IMR-90 (cell line): ENCODE measurements at places on chromosomes 4 and X.

GRCh38 chr4:101039367-101039766, 308.0 kb downstream of the PPP3CA start:
- no peaks in the 10 kb centered on the region for H3K4me1 ChIP-seq
- no peak overlapping the region for H3K4me3 ChIP-seq
- DNase-seq: no peak
- peaks cover 4% of the 10 kb centered on the region for H3K36me3 ChIP-seq
- H3K27ac ChIP-seq: no peak overlapping the region
- H3K27me3 ChIP-seq: no peaks in the 10 kb centered on the region

- H3K27ac ChIP-seq: no peak overlapping the region
- no peak overlapping the region for H3K4me3 ChIP-seq
- H3K4me1 ChIP-seq: no peaks in the 10 kb centered on the region
- no peaks in the 10 kb centered on the region for H3K36me3 ChIP-seq
- no peak for DNase-seq
Observed at GRCh38 chrX:76815754-76816153, 388.2 kb downstream of the MAGEE1 start.

GRCh38 chr4:150385606-150386005, 196.3 kb upstream of the MAB21L2 start:
- no peak overlapping the region for H3K4me3 ChIP-seq
- no peak overlapping the region for H3K27ac ChIP-seq
- DNase-seq: peak; percentile 92
- peaks cover 4% of the 10 kb centered on the region; the same call in 1 of the 2 replicates for H3K4me1 ChIP-seq

DNA sequence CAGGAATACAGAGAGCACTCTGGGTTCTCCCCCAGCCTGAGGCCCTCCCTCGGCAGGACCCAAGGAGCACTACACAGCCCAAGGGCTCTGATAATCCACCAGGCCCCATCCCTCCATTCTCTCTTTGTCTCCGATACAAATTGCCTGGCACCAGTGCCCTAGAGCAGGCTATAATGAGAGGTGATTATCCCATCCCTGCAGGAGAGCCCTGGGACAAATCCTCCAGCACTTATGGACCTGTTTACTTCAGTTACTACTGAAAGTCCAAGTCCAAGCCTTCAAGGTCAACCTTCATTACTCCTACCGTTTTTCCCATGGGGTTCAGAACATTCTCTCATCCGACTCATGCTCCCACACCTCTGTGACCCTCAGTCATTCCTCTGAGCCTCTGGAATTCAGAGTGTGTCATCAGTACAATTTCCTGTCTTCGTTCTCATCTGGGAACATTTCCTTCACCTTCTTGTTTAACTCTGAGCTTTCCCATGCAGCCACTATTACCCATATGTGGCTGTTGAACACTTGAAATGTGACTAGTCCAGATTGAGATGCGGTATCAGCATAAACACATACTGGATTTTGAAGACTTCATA, 299.0 kb downstream of the RAPGEF2 start:
- H3K36me3 ChIP-seq: no peaks in the 10 kb centered on the region
- peaks cover 14% of the 10 kb centered on the region for H3K4me1 ChIP-seq
- DNase-seq: peak; percentile 98
- H3K4me3 ChIP-seq: no peak overlapping the region
- H3K27ac ChIP-seq: peak overlapping the region; percentile 5; the same call in 1 of the 2 replicates

- H3K27ac ChIP-seq: peak overlapping the region; percentile 83
- no peaks in the 10 kb centered on the region for H3K27me3 ChIP-seq
- H3K4me1 ChIP-seq: peaks cover 2% of the 10 kb centered on the region; the same call in 1 of the 2 replicates
Observed at GRCh38 chr4:145482209-145483037, 770 bp downstream of the SMAD1 start.

- DNase-seq: no peak
- H3K27me3 ChIP-seq: no peaks in the 10 kb centered on the region; the same call in 1 of the 2 replicates
- H3K4me3 ChIP-seq: no peak overlapping the region
- H3K36me3 ChIP-seq: no peaks in the 10 kb centered on the region
Observed at GRCh38 chr4:14234307-14234706, 606.8 kb upstream of the BOD1L1 start.

DNA sequence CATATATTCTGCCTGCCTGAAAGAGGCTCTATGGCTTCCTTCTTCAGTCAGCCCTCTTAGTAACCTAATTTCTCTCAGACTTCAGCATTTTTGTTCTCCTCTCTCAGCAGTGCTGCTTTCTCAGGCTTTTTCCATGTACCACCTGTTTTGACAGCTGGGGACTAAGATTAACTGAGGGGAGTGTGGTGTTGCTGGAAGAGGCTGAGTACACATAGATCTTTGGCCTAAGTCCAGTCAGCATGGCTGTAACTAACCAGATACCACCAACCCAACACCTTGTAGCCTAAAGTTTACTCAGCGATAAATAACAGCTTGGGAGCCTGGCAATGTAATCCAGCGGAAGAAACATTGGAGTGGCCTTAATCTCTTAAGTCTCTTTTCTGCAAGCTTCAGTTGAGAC, 85.5 kb downstream of the RTL3 start:
- H3K27me3 ChIP-seq: no peaks in the 10 kb centered on the region
- H3K27ac ChIP-seq: no peak overlapping the region
- no peak overlapping the region for H3K4me3 ChIP-seq
- H3K36me3 ChIP-seq: no peaks in the 10 kb centered on the region

DNA sequence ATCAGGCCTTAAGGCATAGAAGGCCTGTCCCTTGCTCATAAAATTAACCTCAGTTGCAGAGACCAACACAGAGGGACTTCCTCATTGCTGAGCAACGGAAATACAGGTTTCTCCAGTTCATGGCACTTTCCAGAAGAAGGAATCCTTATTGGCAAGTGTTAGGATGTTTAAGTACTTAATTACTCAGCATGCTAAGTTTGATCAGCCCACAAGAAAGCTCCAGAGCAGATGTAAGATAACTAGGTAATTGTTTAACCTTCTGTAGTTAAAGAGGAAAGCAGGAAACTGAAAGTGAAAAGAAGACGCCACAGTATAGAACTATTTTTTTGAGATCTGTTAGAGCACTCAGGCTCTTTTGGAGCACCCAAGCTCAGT, 33.5 kb downstream of the SMS start:
- no peaks in the 10 kb centered on the region for H3K27me3 ChIP-seq
- no peak for DNase-seq
- peaks cover 35% of the 10 kb centered on the region for H3K36me3 ChIP-seq
- no peak overlapping the region for H3K4me3 ChIP-seq

- no peaks in the 10 kb centered on the region for H3K4me1 ChIP-seq
- H3K4me3 ChIP-seq: no peak overlapping the region
- no peaks in the 10 kb centered on the region for H3K36me3 ChIP-seq
- H3K27ac ChIP-seq: no peak overlapping the region
- H3K27me3 ChIP-seq: no peaks in the 10 kb centered on the region
Observed at GRCh38 chr4:110290511-110290910, 92.1 kb upstream of the ELOVL6 start.

DNA sequence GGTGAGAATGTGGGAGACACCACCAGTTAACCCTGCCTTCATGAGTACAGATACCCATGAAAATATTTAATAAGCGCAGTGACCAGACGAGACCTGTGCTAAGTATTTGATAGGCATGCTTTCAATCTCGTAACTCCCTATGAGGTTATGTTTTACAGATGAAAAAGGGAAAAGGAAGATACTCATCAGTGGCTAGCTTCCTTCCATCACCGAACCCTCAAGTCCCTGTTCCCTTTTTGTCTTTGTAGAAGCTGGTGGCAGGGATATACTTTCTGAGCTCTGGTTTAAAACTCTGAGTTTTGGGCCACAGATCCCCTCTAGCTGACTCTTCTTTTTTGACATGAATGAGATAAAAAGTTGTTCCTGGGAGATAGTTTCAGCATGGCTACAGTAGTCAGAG, 26.3 kb downstream of the AFF1 start:
- H3K4me1 ChIP-seq: peaks cover 22% of the 10 kb centered on the region
- no peaks in the 10 kb centered on the region for H3K36me3 ChIP-seq
- no peak for DNase-seq
- no peaks in the 10 kb centered on the region for H3K27me3 ChIP-seq

DNA sequence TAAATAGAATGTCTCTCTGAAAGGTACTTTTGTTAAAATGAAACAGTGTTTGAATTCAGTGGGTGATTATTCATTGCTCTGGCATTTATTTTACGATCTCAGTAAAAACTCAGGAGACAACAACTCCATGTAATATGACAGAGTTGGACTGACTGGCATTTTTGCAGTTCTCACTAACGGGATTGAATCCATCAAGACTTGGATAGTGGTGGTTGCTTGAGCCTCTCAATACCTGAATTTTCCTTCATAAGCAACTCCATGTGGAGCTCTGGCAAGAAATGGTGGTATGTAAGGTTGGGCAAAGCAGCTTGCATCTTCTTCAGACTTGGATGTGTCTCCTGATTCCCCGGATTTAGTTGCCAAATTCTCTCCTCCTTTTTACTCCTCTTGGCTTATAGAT, 72.7 kb downstream of the FRMPD4 start:
- H3K36me3 ChIP-seq: no peaks in the 10 kb centered on the region
- H3K4me3 ChIP-seq: peak overlapping the region; percentile 8; the same call in 1 of the 2 replicates
- no peaks in the 10 kb centered on the region for H3K27me3 ChIP-seq
- DNase-seq: peak; percentile 31

DNA sequence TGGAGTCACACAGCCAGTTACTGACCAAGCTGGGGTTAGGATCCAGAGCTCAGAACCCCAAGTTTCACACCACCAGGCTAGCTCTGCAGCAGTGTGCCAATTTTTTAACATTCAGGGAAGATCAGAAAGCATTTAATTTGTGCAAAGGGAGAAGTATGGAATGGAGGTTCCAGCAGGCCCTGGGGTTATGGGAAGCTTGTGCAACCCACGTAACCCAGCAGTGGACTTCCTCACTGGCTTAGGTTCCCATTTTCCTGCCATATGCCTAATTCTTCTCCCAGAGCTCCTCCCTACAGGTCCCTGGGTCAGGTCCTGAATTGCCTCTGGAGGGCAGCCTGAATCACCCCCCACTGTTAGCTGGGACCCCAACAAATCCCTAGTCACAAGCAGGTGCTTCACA, 14.0 kb downstream of the APLN start:
- H3K4me3 ChIP-seq: no peak overlapping the region
- H3K27ac ChIP-seq: no peak overlapping the region
- no peak for DNase-seq
- H3K27me3 ChIP-seq: peaks cover 8% of the 10 kb centered on the region; the same call in 1 of the 2 replicates
- no peaks in the 10 kb centered on the region for H3K36me3 ChIP-seq
- H3K4me1 ChIP-seq: no peaks in the 10 kb centered on the region
